ENCODE measurements at places on chromosomes 16 and 17.

DNA sequence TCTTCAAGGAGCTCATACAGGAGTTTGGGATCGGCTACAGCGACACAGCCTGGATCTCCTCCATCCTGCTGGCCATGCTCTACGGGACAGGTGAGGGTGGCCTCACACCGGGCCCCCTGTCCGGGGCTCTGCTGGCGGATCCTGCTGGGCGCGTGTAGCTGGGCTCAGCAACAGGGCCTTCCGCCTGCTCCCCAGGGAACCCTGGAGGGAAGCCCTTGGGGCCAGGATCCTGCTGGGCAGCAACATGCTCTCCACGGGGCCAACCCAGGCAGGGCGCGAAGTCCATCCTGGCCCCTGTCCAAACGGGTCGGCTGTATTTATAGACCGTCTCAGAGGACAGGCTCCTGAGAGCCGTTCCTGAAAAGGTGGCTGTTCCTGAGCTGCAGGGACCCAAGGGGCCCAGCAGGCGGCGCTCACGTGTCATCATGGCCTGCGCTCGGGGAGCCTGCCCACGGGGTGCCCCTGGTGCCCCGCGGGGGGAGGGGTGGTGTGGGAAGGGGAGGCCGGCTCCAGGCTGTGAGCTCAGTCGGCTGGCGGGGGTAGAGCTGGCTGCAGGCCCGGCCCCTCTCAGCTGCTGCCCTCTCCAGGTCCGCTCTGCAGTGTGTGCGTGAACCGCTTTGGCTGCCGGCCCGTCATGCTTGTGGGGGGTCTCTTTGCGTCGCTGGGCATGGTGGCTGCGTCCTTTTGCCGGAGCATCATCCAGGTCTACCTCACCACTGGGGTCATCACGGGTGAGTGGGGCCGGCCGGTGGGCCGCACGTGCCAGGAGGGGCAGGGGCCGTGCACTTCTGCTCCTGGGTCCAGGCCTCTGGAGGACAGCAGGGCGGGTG lies 7.5 kb downstream of the SLC16A3 start:
- DNase-seq = no peak

- DNase-seq = no peak
Observed at GRCh38 chr16:54173490-54173889, 113.1 kb downstream of the IRX3 start.

DNA sequence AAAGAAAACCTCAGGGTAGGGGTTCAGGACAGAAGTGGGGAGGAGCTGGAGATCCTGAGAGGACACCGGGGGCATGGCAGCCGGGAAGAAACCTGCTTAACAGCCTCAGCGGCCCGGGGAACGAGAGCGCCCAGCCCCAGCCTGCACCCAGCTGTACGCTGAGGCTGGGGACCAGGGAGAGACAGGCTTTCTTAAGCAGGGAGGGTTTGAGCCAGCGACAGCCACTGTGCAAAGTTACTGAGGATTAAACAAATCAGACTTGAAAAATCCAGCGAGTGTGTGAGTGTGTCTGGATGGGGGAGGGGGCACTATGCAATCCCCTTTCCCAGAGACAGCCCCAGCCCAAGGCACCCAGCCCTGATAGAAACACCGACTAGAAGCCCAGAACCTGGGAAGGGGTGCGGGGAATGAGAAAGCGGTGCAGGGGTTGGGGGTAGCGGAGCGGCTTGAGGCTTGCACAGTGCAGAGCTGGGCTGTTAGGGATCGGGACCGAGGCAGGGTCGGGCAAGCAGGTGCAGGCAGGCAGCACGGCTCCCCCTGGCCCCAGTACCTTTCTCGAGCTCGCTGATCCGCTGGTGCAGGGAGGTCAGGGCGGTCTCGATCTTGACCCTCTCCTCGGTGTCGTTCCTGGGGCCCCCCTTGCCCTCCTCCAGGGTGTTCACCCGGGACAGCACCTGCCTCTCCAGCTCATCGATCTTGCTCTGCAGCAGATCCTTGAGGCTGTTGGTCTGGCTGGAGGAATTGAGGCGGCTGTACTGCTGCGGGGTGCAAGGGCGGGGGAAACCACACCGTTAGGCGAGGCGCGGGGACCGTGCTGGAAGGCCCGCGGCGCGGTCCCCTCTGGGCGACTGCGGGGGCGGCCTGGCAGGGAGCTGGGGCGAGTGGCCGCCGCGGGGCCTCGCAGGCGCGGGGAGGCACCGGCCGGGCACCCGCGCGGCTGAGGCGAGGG lies 1.2 kb downstream of the NPTX1 start:
- no peak for DNase-seq

DNA sequence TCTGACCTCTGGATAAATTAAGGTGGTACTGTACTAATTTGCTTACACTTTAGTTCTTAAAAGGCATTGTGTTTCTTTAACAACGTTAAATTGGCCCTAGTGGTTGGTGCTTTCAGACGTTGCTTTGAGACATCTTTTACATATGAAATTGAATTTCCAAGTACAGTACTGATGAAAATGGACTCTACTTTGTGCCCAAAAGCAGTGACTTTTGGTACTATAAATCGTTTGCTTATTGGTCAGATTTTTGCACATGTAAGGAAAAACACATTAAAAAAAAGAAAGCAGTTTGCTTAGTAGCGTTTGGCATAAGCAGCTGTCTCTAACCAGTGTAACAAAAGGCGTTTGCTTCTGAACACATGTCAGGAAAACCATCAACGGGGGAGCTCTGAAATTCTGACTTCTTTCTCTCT lies 139.6 kb downstream of the CDK5R1 start:
- DNase-seq = no peak

DNA sequence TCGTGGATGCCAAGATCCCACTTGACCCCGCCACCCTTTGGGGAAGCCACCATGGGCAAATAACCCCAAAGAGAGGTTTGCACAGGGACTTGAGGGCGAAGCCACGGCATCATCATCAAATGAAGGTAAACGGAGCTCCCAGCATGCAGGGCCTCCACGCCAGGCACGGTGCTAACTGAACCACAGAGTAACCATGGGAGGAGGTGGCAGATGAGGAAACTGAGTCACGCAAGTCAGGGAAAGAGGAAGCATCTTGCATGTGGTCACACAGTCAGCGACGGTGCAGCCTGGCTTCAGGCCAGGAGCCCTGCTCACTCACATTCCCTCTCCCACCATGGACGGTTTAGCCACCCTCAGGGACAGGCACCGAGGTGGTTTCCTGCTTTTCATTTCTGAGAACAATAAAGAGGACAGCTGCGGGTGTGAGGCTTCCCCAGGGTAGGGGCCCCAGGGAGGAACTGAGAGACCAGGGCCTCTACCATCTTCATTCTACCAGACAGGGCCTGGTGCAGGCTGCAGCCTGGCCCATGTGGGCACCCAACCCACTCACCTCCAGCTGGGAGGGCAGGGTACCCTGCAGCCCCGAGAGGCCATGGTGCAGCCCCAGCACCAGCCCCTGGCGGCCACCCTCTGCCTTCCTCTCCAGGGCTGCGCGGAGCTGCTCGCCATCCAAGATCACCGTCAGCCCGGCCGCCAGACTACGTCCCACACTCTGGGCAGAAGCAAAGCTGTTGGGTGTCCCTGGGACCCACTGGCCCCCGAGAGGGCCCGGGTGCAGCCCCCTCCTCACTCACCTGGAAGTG lies 78.3 kb downstream of the RMI2 start:
- DNase-seq = no peak

DNA sequence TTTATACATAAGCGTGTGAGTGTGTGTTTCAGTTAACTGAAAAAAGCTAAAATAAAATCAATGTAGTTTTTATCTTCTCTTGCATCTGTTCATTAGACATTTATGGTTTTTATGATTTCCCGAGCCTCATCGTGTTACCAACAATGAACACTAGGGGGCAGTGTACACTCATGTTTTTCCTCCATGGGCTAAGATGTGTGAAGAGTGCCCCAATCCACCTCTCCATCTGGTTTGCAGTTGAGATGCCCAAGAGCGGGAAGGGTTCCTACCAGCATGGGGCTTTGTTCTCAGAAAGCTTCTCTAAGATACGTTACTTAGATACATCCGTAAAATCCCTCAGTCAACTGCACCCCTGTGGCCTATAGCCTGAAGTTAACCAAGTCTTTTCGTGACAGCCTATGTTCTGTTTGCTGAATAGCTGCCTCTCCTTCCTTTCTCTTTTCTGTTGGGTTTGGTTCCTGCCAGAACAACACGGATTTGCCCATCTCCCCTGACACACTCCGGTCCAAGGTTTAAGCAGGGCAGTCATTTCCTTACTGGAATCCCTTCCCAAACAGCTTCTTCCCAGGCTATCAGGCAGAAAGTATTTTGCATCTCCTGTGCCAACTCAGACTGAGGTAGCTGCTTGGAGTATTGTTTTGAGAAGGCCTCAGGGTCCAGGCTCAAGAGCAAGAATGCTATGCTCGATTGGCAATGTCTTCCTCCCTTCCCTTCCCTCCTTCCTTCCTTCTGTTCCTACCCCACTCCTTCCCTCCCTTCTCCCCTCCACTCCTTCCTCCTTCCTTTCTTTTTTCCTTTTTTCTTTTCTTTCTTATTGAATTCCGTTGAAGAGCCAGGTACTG lies 12.9 kb upstream of the ELAC2 start:
- DNase-seq = no peak

DNA sequence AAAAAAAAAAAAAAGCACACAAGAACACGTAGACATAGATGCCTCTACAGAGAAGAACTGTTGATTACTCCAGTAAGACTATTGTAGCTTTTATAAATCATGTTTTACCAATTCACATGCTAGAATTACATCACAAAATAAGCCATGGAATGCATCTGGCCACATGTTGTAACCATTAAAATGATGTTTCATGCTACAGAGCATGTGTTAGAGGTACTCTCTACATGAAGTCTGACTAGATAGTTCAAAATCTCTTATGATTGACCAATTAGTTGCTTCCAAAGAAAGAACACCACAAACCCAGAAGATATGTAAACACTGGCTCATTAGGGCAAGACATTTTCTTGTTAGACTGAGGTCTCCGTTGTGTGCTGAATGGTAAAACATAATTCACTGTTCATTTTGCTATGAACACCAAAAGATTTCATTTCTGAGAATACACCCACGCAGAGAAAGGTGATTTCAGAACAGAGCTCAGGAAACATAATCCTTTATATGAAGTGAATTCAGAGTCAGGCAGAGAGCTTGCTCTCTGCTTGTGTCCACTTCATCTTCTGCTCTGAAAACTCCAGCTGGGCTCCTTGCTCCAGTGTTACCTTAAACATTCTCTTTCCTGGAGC lies 411.4 kb upstream of the SOX9 start:
- DNase-seq = no peak

- DNase-seq = no peak
Observed at GRCh38 chr16:57567691-57568090, 25.2 kb downstream of the ADGRG5 start.

- DNase-seq = no peak
Observed at GRCh38 chr17:72441909-72442308, 321.1 kb downstream of the SOX9 start.

DNA sequence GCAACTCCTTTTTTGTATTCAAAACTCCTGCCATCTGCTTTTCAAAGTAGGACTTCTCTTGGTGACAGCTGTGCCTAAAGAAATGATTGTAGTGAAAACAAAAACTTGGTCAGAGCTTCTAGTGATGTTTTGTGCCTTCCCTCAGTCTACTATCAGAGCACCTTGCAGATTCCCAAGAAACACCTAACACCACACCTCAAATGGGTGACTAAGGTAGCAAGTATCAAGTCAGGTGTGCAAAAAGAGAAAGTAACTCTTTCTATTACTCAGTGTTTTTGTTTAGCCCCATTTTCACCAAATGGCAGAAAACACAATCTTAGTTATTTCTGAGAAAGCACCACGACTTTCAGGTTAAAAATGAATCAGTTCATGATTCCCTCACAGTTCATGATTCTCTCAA lies 2.0 kb upstream of the PMFBP1 start:
- no peak for DNase-seq

GRCh38 chr17:56593086-56593645 lies 333 bp upstream of the NOG start:
- DNase-seq = peak; percentile 37

- DNase-seq = no peak
Observed at GRCh38 chr16:77220427-77220826, 21.2 kb downstream of the SYCE1L start.

DNA sequence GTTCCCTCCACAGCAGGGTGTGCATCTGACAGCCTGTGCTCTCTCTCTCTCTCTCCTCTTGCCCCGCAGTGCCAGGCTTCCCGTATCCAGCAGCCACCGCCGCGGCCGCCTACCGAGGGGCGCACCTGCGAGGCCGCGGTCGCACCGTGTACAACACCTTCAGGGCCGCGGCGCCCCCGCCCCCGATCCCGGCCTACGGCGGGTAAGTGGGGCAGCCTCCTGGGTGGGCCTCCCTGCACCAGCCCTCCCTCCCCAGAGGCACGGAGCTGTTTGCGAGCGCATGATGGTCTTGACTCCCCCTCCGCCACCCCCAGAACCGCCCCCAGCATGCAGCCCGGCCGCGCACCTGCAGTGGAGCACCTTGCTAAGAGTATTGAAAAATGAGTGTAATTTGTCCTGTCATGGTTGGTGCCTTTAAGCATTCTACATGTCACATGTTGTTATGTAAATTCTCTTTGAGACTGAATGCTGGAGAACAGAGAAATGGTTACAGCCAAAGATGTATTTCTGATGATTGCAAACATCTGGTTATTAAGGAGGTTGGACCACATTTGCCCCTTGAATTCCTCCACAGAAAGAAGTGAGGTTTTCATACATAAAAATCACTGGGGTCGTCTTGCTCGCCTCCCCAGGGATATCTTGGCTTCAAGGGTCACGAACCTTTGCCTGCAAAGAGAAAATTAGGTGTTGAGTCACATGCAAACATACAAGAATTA lies 321.3 kb downstream of the RBFOX1 start:
- no peak for DNase-seq

GRCh38 chr16:80932708-80933095 lies 74.0 kb downstream of the CMC2 start:
- DNase-seq = no peak

DNA sequence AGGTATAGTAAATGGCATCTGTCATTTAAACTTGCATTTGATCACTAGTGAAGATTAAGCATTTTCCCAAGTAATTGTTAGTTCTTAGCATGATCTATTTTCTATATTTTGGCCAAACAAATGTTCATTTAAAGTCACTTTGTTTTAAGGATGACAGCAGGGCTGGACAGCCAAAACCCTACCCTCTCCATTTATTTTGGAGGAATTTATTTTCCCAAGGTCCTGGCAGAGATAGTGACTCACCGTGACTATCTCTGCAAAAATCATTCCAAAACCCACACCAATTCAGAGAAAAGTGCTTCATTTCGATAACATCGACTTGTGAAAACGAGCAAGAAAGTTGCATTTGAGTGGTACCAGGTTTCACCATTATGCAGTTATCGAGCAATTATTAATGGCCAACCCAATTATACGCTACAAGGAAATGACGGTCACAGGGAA lies 665 bp upstream of the AKAP1 start:
- DNase-seq = no peak

DNA sequence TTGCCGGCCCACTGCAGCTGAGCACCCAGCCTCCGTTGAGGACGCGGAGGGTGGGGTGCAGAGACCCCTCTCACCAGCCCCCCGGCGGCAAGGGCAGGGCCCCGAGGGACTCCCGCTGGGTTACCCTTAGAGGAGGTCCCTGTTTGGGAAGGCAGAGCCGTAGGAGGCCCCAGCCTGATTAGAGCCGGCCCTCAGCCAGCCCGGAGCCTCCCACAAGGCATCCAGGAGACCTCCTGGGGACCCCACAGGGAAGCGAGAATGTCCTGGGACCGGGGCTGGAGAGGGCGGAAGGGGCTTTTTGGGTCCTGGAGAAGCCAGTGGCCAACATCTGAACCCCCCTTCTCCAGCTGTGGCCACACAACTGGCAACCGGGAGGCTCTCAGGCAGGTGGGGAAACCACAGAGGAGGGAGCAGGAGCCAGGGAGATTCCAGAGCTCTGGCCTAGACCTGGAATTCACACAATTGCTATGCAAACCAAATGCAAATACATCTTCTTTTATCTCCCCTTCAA lies 21.7 kb upstream of the SP6 start:
- no peak for DNase-seq
